ENCODE measurements at places on chromosomes 3 and 15.

DNA sequence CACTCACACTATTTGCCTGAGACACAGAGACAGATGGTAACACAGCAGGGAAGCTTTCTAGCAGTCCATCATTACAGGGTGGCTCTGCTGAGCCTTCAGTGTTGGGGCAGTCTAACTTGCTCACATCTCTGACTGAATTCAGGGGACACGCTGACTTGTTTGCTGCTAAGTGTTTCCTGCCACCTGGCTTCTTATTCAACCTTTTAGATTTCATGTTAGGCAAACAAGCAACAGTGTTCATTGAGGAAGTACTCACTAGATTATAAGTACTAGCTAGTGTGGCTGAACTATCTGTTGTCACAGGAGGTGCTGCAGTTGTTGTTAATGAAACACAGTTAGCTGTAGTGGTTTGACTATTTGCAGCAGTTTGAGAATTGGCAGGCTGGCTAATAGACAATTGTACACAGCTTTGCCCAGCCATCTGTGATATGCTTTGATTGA, 37.3 kb downstream of the USF3 start:
- no peak for DNase-seq

GRCh38 chr3:49028298-49028672, 913 bp downstream of the IMPDH2 start:
- DNase-seq, result no peak

- DNase-seq, result no peak
Observed at GRCh38 chr3:4472312-4472711, 5.2 kb upstream of the SUMF1 start.

GRCh38 chr3:185362850-185363661, at the start of gene MAP3K13:
Gene MAP3K13, plus strand, starts transcription at chr3:185363136. Its CDS starts 65,446 bp downstream, at chr3:185428582.
- peak; percentile 94 for DNase-seq

GRCh38 chr3:155046935-155047334, 33.2 kb upstream of the MME start:
- no peak for DNase-seq

DNA sequence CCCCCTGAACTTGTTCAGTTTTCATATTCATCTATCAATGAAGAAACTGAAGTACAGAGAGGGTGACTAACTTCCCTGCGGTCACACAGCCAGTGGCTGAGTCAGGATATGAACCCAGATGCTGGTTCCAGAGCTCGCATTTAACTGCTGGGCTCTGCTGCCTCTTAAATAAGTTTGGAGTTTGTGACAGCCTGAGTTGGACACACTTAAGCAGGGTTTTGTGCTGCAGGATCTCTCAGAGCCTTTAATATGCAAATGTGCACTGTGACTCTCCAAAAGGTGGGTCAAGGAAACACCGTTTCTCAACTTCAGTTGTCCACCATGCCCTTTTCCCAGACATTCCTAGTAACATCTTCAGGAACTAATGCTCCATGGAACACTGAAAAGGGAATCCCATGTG, 45.8 kb downstream of the EBLN2 start:
- DNase-seq, result no peak

GRCh38 chr15:40136470-40137302, 24.2 kb upstream of the BUB1B start:
- peak; percentile 39 for DNase-seq
